ENCODE measurements at places on chromosomes 7 and 10.

GRCh38 chr7:130263130-130263529 lies 3.5 kb upstream of the CPA2 start:
- peak; percentile 88 for DNase-seq

DNA sequence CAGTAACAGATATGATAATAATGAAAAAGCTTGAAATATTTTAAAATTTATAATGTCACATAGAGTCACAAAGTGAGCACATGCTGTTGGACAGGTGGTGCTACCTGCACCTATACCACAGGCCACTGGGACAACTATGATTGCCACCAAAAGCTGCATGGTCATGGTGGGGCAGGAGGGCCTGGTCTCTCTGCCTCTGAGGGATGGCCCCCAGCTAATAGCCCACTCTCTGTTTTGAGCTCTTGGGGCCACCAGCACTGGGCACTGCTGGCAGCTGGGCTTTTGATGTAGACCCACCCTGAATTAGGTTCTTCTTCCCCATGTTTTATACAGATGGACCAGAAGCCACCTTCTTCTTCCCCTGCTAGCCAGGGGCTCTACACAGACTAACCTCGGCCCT lies 265.4 kb downstream of the KCND2 start:
- DNase-seq: no peak

DNA sequence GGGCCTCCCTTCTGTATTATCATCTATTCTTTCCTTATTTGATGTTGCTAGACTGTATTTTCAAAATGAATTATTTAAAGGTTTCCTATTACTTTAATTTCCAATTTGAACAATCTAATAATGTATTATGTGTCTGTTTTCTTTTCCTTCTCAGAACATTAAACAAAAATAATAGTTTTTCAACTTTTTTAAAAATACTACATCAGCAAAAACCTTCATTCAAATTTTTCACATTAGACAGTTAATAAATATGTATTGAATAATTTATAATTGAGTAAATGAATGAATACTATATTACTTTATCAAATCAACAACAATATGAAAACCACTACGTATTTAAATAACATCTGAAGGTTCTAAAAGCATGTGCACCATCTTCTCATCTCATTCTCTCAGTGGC lies 644.1 kb upstream of the SEMA3D start:
- no peak for DNase-seq

DNA sequence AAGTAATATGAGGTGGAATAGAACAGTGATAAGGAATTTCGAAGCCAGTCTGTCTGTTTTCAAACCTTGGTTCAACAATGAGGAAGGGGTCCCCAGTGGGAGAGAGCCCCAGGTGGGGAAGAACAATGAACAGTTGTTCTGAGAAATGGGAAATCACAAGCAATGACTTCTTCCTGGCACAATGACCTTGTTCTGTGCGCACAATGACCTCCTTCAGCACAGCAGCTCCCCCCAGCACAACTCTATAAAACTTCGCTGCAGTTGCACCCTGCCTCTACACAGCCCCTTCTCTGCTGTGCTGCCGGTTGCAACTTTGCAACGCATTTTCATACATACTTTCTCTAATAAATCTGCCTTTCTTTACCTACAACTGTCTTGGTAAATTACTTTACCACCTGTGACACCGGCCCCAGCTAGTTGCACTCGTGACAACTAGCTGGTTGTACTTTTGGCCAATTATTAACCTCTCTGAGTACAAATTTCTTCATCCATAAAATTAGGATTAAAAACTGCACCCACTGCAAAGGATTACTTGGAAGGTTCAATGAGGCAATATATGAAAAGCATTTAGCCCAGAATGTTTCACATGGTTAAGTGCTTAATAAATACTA lies 40.5 kb downstream of the ASB4 start:
- no peak for DNase-seq

DNA sequence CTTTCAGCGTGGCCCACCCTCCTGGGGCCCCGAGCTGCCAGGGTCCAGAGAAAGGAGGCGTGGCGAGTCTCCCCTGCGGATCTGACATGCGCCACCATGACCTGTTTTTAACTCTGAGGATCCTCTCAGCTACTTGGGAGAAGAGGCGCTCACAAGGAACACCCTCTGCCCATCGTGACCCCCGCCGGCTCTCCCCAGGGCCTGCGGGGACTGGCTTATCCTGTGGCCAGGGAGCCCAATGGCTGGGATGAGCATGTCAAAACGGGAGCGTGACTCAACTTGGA lies 93.7 kb downstream of the EBF3 start:
- DNase-seq: peak; percentile 89

DNA sequence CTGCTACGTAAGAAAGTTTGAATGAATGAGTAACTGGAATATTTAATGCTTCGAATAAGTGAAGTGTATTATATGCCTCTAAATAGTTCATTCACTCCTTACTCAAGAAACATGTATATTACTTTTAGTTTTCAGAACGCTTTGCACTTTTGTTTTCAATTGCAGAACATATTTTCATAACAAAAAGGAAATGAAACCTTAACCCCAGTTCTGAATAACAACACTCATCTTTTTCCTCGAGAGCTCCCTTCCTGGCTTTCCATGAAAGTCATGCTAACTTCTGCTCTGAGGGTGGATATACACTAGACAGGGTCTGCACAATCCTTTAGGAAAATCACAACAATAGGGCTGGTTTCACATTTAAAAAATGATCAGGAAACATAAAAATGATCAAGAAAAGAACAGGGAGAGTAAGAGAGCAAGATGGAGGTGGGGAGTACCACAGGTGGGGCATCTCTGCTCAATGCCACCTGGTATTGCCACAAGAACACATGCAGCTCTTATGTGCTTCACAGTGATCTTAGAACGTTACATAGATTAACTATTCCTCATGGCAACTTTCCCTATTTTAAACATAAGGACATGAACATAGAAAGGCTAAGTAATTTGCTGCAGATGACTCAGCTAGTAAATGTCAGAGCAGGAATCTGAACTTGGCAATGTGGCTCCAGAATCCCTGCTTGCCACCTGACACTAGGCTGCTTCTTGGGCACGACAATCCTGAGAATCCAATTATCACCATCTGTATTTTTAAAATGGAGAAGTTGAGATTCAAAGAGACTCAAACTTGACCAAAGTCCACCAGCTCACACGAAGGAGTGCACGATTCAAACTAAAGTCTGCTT lies 219.5 kb upstream of the AOAH start:
- peak; percentile 23 for DNase-seq

DNA sequence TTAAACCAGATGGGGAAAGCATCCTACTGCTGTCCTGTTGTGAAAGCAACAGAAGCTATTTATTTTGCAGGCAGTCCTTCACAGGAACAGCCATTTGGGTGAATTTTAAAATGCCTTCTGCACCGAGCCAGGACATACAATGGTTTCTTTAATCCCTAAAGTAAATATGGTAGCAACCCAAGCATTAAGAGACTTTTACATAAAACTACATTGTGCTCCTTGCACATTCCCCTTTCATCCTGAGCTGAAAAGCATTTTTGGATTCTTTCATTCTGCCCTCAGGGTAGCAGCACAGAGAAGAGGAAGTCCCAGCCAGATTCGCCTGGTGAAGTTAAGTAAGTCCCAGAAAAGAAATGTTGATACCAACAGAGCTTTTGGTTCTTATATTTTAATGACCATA lies 84.0 kb upstream of the FAM3C start:
- peak; percentile 1 for DNase-seq

- no peak for DNase-seq
Measured at GRCh38 chr10:33247221-33247922, 87.1 kb downstream of the NRP1 start.

GRCh38 chr10:130028465-130028819 lies 64.4 kb upstream of the EBF3 start:
- DNase-seq: no peak

All from NCI-H82 (cell line).